Large intestine (tissue), 12 donors: ENCODE measurements at places on chromosomes 7 and 10. TPM values are rescaled to one million over a fixed set of nuclear protein-coding genes. Genes with fewer than 3 reads are reported as not detected.
A peak's percentile ranks its signal among the peaks of the same experiment; 100 is the strongest.

DNA sequence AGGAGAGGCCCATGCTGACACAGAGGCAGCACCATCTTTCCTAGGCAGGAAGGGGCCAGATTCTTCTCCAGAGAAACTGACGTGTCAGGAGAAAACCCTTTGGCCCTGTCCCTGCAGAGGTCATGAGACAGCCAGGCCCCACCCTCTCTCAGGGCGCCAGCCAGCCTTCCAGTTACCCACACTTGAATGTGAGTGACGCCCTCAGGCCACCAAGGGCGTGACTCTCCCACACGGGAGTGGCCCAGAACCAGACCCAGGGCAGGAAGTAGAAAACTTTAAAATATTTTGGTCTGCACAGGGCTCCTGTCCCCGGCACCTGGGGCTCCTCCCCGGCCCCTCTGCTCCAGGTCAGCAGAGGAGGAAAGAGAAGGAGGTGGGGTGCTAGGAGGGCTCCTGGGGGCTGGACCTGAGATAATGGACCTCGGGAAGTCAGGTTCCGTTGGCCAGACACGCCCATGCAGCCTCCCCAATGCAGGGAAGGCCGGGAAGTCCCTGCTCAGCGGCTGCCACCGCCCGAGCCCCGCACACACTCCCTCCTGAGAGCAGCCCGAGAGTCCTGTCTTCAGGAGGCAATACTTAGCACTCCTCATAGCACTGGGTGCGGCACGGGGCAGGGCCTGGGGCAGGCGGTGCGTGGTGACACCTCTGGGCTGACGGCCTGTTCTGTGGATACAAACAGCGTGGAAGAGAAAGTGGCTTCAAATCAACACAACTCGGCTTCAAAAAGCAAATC is 67.0 kb upstream of the CFAP46 start:
- H3K4me1 ChIP-seq = peaks cover 11% of the 10 kb centered on the region
- H3K27ac ChIP-seq = no peak overlapping the region
- no peak overlapping the region for H3K4me3 ChIP-seq
- H3K36me3 ChIP-seq = no peaks in the 10 kb centered on the region
- peak; percentile 47 for DNase-seq

DNA sequence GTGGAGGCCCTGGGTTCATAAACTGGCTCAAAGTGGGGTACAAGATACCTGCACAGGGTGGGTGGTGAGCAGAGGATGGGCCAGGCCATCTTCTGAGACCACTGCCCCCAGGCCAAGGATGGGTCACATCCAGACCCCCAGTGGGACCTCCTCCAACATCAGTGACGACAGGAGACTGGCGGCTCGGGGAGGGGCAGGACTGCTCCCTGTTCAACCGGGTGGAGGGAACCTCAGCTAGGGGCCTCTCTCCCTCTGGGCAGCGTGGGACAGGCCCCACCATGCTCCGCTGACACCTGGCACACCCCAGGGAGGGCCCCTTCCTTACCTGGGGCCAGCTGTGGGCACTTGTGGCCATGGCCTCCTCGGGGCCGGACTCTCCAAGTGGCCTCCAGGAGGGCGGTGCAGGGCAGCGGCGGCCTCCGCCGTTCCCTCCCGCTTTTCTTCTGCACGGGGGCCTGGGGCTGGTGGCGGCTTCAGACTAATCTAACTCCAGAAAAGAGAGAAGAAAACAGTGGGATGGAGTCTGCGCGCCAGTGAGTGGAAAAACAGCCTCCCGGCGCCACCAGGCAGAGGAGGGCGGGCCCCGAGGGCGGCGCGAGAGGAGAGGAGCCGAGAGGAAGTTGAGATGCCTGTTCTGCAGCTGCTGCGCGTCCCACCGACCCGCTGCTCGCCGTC is at the start of gene CALHM2:
Gene CALHM2 (minus strand): TSS at position 540 of the 675 bp plus-strand sequence. CDS start 2,429 bp downstream, outside the sequence.
- H3K27ac ChIP-seq = peak within 1 kb of the TSS; percentile 32
- peaks cover 7% of the 10 kb centered on the region for H3K4me1 ChIP-seq
- H3K36me3 ChIP-seq = peaks cover 18% of the 10 kb centered on the region
- peak; percentile 60 for DNase-seq
- peak within 1 kb of the TSS; percentile 62 for H3K4me3 ChIP-seq

DNA sequence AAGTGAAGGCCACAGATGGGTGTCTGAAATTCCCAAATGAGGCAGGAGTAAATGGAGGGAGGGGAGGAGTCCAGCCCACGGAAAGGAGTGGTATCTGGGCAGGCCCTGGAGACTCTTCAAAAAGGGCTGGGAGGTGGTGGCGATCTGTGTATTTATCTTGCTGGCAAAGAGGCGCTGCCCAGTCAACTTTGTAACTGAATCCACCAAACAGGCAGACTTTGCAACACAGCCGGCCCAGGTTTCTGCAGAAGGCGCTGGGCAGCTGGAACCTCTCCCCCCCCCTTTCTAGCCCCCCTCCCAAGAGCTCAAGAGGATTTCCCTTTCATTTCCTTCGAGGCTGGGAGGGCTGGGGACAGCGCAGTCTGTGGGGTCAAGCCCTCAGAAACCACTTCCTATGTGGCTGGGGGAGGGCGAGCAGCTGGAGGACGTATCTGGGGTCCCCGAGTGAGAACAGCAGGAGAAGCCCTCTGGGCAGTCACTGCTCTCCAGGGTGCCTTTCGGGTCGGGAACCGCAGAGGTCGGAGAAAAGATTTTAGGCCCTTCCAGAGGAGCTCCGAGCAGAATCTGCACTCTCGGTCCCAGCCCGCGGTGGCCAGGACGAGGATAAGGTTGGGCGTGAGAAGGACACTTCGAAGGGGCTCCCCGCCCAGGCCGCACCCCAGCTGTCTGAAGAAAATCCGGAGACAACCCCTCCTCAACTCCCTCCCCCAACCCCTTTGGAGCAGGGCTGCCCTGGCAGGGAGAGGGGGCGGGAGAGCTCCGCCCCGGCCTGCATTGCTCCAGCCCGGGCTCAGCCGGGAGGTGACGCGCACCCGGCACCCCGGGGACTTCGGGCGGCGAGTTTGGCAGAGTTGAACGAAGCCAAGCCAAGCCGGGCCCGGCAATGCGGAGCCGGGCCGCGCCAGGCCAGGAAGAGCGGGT is 965 bp downstream of the ZCCHC24 start:
- peak overlapping the region; percentile 60 for H3K4me3 ChIP-seq
- H3K4me1 ChIP-seq = peaks cover 18% of the 10 kb centered on the region
- no peaks in the 10 kb centered on the region for H3K36me3 ChIP-seq
- peak; percentile 46 for DNase-seq

DNA sequence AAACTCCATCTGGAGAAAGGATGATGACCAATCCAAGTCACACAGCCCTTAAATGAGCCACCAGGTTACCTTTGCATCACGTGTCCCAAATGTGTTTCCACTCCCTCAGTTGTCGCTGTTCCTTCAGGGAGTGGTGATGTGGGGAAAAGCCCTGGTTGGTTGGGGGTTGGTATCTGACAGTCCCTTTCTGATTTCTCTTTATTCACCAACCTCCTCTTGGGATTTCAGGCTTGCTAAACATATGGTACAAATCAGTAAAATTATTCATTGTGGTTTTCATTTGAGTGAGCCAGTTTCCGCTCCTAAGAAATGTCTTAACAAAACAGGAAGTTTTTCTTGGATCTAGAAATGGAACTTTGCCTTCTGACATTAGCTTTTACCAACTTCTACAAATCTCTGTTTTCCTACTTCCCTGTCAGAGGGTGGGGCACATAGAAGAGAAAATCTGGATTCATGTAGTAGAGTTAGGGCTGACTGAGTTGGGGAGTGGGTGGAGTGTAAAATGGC is 40.0 kb upstream of the KMT2E start:
- no peak overlapping the region for H3K4me3 ChIP-seq
- no peak overlapping the region for H3K27ac ChIP-seq
- no peaks in the 10 kb centered on the region for H3K36me3 ChIP-seq
- peaks cover 13% of the 10 kb centered on the region for H3K4me1 ChIP-seq

GRCh38 chr10:35136263-35136815 is 9.7 kb downstream of the CREM start:
- no peaks in the 10 kb centered on the region for H3K27me3 ChIP-seq
- H3K36me3 ChIP-seq = no peaks in the 10 kb centered on the region
- no peak overlapping the region for H3K4me3 ChIP-seq
- DNase-seq = no peak
- H3K4me1 ChIP-seq = peaks cover 3% of the 10 kb centered on the region

DNA sequence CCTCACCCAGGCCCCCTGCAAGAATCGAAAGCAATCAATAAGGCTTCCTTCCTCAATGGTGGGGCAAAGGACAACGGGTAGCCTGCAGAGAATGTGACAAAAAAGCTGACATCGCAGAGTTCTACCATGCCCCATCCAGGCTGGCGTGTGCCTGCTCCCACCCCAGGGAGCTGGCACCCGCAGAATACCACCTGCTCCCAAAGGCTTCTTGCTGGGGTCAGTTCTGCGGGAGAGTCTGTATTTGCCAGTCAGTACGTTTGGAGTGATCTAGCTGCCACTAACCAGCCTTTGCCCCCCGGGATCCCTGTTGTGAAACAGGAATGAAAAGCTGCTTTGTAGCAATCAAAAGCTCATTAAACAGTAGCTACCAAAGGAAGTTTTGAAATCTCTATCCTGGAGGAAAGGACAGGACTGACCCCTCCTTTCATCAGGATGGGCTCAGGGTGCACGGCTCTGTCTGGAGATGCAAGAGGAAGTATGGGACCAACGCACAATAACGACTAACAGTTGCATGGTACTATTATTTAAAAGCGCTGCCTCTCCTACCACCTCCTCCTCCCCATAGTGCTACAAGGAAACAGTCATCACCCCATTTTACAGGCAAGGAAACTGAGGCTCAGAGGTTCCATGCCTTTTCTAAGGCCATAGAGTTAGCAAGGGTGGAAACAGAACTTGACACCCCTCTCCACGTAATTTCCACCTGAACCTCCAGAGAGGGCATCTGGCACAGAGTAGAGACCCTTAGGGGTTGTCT is 67.0 kb downstream of the FGFR2 start:
- H3K27ac ChIP-seq = no peak overlapping the region
- peaks cover 1% of the 10 kb centered on the region for H3K4me1 ChIP-seq
- no peaks in the 10 kb centered on the region for H3K27me3 ChIP-seq
- peak; percentile 10 for DNase-seq
- no peak overlapping the region for H3K4me3 ChIP-seq
- H3K36me3 ChIP-seq = peaks cover 8% of the 10 kb centered on the region

DNA sequence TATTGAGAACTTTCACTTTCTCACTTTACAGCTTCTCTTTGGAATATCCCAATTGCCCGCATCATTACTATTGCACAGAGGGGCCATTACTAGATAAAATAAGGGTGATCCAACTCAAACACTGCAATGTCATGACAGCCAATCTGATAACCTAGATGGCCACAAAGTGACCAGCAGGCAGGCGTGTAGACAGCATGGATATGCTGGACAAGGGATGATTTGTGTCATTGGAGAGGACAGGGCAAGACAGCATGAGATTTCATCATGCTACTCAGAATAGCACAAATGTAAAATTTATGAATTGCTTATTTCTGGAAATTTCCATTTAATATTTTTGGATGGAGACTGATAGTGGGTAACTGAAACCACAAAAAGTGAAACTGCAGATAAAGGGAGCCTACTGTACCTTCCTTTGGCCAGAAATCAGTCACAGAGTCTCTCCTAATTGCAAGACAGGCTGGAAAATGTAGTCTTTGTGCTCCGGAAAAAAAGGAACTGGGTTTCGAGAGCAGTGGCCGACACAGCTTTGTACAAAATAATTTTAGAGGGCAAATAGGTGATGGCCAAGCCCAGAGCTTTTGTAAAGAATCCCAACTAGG is 6.1 kb upstream of the GSDME start:
- no peaks in the 10 kb centered on the region for H3K36me3 ChIP-seq
- no peak overlapping the region for H3K27ac ChIP-seq
- H3K4me1 ChIP-seq = no peaks in the 10 kb centered on the region
- DNase-seq = no peak

DNA sequence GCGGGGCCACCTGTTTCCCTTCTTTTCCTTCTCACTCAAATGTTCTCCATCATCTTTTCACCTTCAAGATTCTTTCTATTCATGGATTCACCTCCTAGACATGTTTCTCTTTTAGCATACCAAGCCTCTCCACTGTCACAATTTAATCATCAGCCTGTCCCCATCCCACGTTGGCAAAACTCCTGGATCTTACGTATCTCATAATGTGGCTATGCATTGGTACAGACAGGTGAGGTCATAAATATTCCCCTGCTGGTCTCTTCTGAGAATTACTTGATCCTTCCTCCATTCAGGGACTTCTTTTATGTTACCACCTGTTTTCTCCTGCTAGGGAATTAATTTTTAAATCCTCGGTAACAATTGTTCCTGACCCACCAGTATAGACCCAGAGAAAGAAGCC is 262.6 kb upstream of the NEBL start:
- DNase-seq = no peak
- no peaks in the 10 kb centered on the region for H3K4me1 ChIP-seq
- H3K27ac ChIP-seq = no peak overlapping the region
- no peak overlapping the region for H3K4me3 ChIP-seq

GRCh38 chr7:14420768-14421167 is 431.3 kb upstream of the ETV1 start:
- no peaks in the 10 kb centered on the region for H3K4me1 ChIP-seq
- H3K27me3 ChIP-seq = no peaks in the 10 kb centered on the region
- no peak overlapping the region for H3K27ac ChIP-seq
- no peaks in the 10 kb centered on the region for H3K36me3 ChIP-seq

GRCh38 chr7:151273651-151274390 is 25.3 kb upstream of the SMARCD3 start:
- no peak for DNase-seq
- no peak overlapping the region for H3K4me3 ChIP-seq
- H3K27ac ChIP-seq = no peak overlapping the region
- H3K36me3 ChIP-seq = no peaks in the 10 kb centered on the region
- H3K4me1 ChIP-seq = peaks cover 16% of the 10 kb centered on the region
- H3K27me3 ChIP-seq = peaks cover 19% of the 10 kb centered on the region

GRCh38 chr10:6748029-6748428 is 168.0 kb upstream of the PRKCQ start:
- H3K36me3 ChIP-seq = no peaks in the 10 kb centered on the region
- no peak overlapping the region for H3K4me3 ChIP-seq
- H3K27me3 ChIP-seq = no peaks in the 10 kb centered on the region
- H3K4me1 ChIP-seq = no peaks in the 10 kb centered on the region

DNA sequence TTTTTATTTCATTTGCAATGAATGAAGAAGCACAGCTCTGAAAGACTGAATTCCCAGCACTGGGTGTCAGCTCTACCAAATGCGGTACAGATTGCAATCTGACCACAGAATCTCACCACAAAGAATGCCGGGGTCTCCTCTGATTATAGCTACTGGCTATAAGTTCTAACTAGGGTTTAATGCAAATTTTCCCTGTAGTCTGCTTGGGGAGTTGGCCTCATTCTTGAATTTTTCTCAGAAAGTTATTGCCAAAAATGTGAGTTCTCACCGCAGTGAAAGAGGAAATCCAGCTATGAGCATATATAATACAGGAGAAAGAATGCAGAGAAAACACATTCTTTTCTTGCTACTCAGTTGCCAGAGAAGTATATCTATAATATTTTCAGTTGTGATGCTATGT is 1255.7 kb upstream of the LRRTM3 start:
- H3K4me3 ChIP-seq = no peak overlapping the region
- DNase-seq = no peak
- peaks cover 3% of the 10 kb centered on the region for H3K36me3 ChIP-seq
- no peak overlapping the region for H3K27ac ChIP-seq
- H3K27me3 ChIP-seq = no peaks in the 10 kb centered on the region
- H3K4me1 ChIP-seq = no peaks in the 10 kb centered on the region

The IQUB gene
- polyA plus RNA-seq = 0.58 TPM

The FBH1 gene
- polyA plus RNA-seq = 70.5 TPM

The ANKRD30A gene
- polyA plus RNA-seq = 0.01 TPM

The PTPRE gene
- polyA plus RNA-seq = 21.6 TPM

The EXOSC1 gene
- 39.1 TPM for polyA plus RNA-seq

The PDE1C gene
- polyA plus RNA-seq = 2.6 TPM
